Forelimb muscle (tissue), 1 donor: ENCODE measurements at places on chromosomes 5 and 9.

GRCh38 chr9:95741631-95742030 is 133.9 kb upstream of the ERCC6L2 start:
- no peak for DNase-seq

DNA sequence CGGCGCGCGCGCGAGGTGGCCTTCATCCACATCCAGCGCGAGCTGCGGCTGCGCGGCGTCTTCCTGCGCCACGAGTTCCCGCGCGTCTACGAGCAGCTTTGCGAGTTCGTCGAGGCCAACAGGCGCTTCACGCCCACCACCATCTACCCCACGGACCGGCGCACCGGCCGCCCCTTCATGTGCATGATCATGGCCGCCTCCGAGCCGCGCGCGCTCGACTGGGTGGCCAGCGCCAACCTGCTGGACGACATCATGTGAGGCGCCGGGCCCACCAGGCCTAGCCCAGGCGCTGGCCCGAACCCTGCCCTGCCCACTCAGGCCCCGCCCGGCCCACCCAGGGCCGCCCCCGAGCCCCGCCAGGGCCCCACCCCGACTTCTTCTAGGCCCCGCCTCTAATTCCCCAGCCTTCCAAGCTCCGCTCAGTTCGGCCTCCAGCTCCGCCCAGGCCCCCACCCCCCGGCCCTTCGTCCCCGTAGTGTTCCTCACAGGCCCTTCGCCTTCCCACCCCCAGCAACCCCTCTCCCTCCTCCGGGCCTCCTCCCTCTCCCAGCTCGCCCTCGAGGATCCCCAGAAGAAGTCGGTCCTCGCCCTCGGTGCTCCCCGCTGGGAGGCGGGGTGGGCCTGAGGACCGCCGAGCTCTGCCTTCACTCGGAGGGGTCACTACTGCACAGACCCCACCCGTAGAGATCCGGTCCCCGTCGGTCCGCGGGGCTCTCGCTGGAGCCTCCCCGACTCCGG is 2.0 kb upstream of the PHPT1 start:
- no peak for DNase-seq

GRCh38 chr5:73007051-73007450 is 51.2 kb downstream of the FCHO2 start:
- DNase-seq, result no peak

GRCh38 chr9:96256800-96257199 is 45.2 kb downstream of the HSD17B3 start:
- DNase-seq, result no peak

- DNase-seq, result no peak
Observed at GRCh38 chr9:71767776-71768321, 464 bp downstream of the CEMIP2 start.

DNA sequence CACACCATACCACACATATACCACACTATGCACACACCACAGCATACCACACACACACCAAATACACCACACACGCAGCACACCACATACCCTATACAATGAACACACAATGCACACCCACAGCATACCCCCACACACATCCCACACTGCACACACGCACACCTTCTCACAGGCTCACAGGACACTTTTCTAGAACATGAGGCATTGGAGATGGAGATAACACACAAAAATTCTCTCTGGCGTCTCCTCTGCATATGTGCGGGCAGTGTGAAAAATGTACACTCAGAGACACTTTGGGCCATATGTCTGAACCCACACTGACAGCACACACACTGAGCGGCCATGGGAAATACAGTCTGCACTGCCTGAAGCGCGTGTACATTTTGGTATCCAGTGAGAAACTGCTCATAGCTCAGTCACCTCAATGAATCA is 278.1 kb downstream of the GADD45G start:
- DNase-seq, result no peak

GRCh38 chr5:60335913-60336312 is 364.1 kb downstream of the DEPDC1B start:
- no peak for DNase-seq
